ENCODE measurements at places on chromosomes 7 and 10.
A peak's percentile ranks its signal among the peaks of the same experiment; 100 is the strongest.

DNA sequence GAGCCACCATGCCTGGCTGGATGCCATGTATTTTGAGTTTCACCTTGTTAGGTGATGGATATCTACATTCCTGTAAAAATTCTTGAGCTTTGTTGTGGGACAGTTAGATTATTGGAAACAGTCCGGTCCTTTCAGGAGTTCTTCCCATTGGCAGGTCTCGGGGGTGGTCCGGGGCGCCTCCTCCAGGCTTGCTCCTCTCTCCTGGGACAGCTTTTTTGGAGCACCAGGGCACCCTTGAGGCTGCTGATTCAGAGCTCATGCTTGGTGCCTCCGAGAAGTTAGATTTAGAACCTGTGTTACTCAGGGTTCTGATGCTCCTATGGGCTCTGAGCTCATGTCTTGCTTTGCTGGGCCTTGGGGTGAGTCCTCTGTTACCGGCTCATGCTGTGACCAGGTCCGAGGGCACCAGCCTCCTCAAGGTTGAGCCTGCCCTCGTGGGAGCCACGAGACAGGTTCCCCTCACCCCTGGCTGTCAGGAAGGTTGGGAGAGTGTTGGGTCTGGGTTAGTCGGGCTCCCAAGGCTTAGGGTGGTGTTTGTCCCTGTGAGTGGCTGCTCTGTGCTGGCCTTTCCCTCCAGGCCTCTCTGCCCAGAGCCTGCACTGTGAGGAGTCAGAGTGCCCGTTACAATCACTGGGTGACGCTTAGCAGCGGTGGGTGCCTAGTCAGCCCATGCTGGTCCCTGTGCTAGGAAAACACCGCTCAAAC is 6.0 kb downstream of the SPRN start:
- DNase-seq: no peak

GRCh38 chr7:13790611-13791010 is 198.9 kb downstream of the ETV1 start:
- no peak for DNase-seq

DNA sequence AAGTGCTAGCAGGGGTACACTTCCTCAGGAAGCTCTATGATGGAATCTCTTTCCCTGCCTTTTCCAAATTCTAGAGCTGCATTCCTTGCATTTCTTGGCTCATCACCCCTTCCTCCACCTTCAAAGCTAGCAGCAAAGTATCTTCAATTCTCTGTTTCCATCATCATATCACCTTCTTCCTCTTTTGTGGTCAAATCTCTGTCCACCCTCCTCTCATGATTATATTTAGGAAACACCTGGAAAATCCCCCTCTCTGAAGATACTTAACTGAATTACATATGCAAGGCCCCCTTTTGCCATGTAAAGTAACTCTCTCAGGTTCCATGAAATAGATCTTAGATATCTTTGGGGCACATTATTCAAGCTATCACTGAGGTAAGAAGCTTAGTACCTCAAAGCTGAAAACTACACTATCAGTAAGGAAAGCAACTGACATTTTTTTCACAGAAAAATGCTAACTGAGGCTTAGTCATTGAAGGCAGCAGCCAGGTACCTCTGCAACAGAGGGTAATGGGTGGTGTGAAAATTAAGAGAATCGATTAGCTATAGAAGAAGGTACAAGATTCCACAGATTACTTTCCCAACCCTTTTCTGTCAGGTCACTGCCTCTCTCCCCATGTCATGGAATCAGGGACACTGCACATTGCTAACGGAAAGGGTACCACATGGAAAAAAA is 197.3 kb downstream of the MACC1 start:
- DNase-seq: no peak

DNA sequence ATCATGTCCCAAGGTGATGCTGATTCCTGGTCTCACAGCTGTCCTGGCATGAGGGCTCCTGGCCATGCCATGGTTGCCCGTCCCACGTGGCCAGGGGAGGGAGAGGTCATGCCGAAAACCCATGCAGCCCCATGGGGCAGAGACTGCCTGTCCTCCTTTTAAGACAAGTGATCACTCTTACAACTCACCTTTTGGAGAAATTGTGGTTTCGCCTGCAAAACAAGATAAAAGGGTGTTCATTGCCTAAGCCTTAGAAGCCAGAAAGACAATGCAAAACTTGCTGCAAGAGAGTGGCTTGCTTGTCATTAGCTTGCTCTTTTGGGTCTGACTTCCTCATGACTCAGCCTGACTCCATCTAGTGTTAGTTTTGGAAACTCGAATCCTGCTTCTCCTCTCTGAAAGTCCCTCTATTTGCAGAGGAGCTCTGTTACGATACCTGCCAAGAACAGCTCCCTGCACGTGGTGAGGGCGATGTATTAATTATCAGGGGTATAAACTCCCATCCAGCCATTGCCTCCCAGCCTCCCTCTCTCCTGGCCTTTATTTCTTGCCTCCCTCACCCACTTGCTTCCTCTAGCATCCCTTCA is 26.7 kb downstream of the TMEM273 start:
- DNase-seq: peak; percentile 60

- no peak for DNase-seq
These were observed 226.2 kb downstream of the ZMYND11 start for GRCh38 chr10:361203-362081.

All from astrocyte of the spinal cord (primary cell).